ENCODE measurements at places on chromosomes 1 and 21. TPM values are rescaled to one million over a fixed set of nuclear protein-coding genes. Genes with fewer than 3 reads are reported as not detected.
A peak's percentile ranks its signal among the peaks of the same experiment; 100 is the strongest.

C8B gene
- total RNA-seq = not detected

LMX1A gene
- not detected for total RNA-seq

ZSWIM5 gene
- total RNA-seq = 4.4 TPM

ZNF697 gene
- 4.9 TPM for total RNA-seq

PACC1 gene
- total RNA-seq = not detected

OR2T2 gene
- not detected for total RNA-seq

TMPRSS3 gene
- 12.5 TPM for total RNA-seq

DNA sequence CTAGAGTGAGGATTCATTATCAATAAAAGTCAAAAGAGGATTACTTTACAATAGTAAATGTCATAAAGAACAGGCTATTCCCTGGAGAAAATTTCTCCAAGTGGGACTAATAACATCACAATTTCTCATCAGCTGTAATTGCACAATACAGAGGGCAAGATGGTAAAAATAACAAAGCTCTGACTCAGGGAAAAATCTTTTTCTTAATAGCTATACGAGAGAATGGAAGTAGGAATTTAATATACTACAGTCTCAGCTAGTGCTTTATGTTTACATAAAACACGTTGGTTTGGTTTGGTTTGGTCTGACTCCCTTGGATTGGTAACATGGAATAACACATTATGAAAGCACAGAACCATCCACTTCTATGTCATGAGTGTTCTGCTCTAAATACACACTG lies 397.6 kb downstream of the LRRIQ3 start:
- peaks cover 4% of the 10 kb centered on the region for H3K4me1 ChIP-seq
- H3K36me3 ChIP-seq = no peaks in the 10 kb centered on the region
- H3K27ac ChIP-seq = no peak overlapping the region
- no peak overlapping the region for H3K4me3 ChIP-seq
- no peaks in the 10 kb centered on the region for H3K27me3 ChIP-seq
- DNase-seq = no peak

DNA sequence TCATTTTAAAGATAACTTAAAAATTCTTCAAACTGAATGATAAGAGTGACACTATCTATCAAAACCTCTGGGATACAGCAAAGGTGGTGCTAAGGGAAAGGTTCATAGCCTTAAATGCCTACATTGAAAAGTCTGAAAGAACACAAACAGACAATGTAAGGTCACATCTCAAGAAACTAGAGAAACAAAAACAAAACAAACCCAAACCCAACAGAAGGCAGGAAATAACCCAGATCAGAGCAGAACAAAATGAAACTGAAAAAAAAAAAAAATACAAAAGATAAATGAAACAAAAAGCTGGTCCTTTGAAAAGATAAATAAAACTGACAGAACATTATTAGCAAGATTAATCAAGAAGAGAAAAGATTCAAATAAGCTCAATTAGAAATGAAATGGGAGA lies 6.8 kb downstream of the ODF2L start:
- no peaks in the 10 kb centered on the region for H3K36me3 ChIP-seq
- no peaks in the 10 kb centered on the region for H3K27me3 ChIP-seq
- no peaks in the 10 kb centered on the region for H3K4me1 ChIP-seq
- no peak overlapping the region for H3K27ac ChIP-seq

DNA sequence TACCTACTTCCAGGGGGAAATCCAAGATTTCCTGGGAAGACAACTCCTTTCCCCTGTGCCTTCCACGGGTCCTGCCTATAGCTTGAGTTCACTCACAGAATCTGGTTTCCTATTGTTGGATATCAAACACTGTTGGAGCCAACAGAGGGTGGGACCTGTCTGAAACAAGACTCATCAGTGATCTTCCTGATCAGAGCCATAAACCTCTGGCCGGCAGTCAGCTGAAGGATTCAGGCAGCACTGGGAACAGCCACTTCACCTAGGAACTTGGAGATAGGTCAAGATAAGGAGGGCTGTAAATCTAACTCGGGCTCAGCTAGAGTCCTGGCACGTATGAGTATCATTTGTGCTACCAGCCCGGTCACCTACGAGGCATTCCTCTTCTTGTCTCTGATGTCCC lies 23.3 kb downstream of the SH3BP5L start:
- no peak overlapping the region for H3K4me3 ChIP-seq
- H3K27me3 ChIP-seq = no peaks in the 10 kb centered on the region
- DNase-seq = no peak
- H3K27ac ChIP-seq = no peak overlapping the region
- no peaks in the 10 kb centered on the region for H3K36me3 ChIP-seq

DNA sequence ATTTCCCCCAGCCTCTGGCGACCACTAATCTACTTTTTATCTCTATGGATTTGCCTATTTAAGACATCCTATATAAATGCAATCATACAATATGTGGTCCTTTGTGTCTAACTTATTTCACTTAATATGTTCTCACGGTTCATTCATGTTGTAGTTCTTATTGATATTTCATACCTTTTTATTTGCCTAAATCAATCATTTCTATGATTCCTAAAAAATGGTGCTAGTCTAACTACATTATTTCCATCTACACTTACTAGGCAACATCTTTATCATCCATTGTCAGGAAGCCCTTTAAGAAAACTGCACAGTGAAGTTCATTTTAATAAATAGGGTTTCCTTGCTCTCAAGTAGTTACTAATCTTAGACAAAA lies 380 bp upstream of the FBXO28 start:
- H3K27me3 ChIP-seq = no peaks in the 10 kb centered on the region
- H3K4me3 ChIP-seq = peak overlapping the region; percentile 87
- H3K27ac ChIP-seq = peak overlapping the region; percentile 82
- H3K36me3 ChIP-seq = no peaks in the 10 kb centered on the region

DNA sequence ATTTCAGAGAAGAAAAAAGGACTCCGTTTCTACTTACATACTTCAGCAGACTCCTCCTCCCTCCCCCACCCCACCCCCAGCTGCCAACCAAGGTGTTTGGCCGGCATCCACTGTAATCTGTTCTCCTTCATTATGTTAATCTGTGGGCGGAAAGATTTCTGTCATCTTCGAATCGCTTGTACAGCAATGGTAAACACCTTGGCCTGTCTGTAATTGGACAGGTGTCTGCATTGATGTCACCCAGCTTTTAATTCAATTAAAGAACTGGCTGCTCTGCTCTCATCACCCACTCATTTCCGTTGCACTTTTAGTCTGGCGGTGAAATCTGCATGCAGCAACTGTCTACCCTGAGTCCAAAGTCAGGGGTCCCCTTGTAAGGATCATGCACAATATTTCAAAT lies 368.6 kb downstream of the USH2A start:
- no peak overlapping the region for H3K4me3 ChIP-seq
- H3K27ac ChIP-seq = no peak overlapping the region
- H3K36me3 ChIP-seq = no peaks in the 10 kb centered on the region
- H3K4me1 ChIP-seq = peaks cover 6% of the 10 kb centered on the region
- no peaks in the 10 kb centered on the region for H3K27me3 ChIP-seq
- no peak for DNase-seq

GRCh38 chr1:30036666-30037065 lies 686.7 kb downstream of the MATN1 start:
- H3K4me1 ChIP-seq = no peaks in the 10 kb centered on the region
- DNase-seq = no peak
- no peaks in the 10 kb centered on the region for H3K36me3 ChIP-seq
- no peak overlapping the region for H3K4me3 ChIP-seq

DNA sequence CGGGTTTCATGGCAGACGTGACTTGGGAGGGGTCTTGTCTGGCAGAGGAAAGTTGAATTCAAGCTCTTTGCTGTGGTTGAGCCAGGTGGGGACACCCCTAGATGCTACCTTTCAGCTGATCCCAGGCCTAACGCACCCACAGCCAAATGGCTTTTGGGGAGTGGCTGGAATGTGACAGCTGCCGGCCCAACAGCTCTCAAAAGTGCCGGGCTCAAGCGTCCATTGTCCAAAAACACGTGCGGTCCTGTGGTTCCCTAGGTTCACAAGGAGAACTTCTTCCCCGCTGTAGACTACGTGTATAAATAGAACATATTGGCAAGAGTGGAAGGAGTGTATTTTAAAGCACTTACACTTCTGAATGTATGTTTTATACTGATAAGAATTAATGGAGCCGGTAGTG lies 87.1 kb upstream of the ARHGEF16 start:
- DNase-seq = no peak
- H3K36me3 ChIP-seq = no peaks in the 10 kb centered on the region
- H3K27ac ChIP-seq = no peak overlapping the region
- peaks cover 19% of the 10 kb centered on the region for H3K4me1 ChIP-seq

DNA sequence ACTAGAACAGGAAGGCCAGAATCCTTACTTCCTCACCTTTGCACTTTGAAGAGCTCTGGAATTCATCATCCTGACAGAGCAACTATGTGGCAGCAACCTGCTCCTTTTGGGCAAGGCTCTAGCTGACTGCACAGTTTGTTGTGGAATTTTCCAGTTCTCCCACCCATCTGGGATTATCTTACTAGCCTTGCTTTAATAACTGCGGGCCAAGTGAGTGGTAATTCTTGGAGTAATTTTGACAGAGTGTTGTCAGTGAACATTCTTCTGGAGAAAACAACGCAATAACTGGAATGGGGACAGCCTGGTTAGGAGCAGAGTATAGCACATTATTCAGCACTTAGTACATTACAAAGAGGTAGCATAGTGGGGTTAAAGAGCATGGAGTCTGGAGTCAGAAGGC lies 75.3 kb downstream of the NTMT2 start:
- no peaks in the 10 kb centered on the region for H3K4me1 ChIP-seq
- H3K4me3 ChIP-seq = no peak overlapping the region
- H3K27me3 ChIP-seq = no peaks in the 10 kb centered on the region

GRCh38 chr1:177281901-177282300 lies 111.1 kb downstream of the BRINP2 start:
- H3K4me3 ChIP-seq = no peak overlapping the region
- no peaks in the 10 kb centered on the region for H3K4me1 ChIP-seq
- no peaks in the 10 kb centered on the region for H3K27me3 ChIP-seq
- DNase-seq = no peak
- no peak overlapping the region for H3K27ac ChIP-seq
- H3K36me3 ChIP-seq = no peaks in the 10 kb centered on the region

GRCh38 chr21:41869771-41870170 lies 9.4 kb downstream of the PRDM15 start:
- H3K4me1 ChIP-seq = peaks cover 16% of the 10 kb centered on the region
- no peak for DNase-seq
- H3K36me3 ChIP-seq = no peaks in the 10 kb centered on the region
- no peak overlapping the region for H3K4me3 ChIP-seq
- no peaks in the 10 kb centered on the region for H3K27me3 ChIP-seq

GRCh38 chr1:229058729-229059128 lies 212.2 kb upstream of the RAB4A start:
- H3K27ac ChIP-seq = no peak overlapping the region
- no peak overlapping the region for H3K4me3 ChIP-seq
- no peaks in the 10 kb centered on the region for H3K27me3 ChIP-seq
- DNase-seq = no peak
- no peaks in the 10 kb centered on the region for H3K36me3 ChIP-seq
- peaks cover 28% of the 10 kb centered on the region for H3K4me1 ChIP-seq

GRCh38 chr1:209598227-209598626 lies 14.7 kb downstream of the CAMK1G start:
- H3K36me3 ChIP-seq = no peaks in the 10 kb centered on the region
- no peaks in the 10 kb centered on the region for H3K27me3 ChIP-seq
- no peak overlapping the region for H3K4me3 ChIP-seq
- no peaks in the 10 kb centered on the region for H3K4me1 ChIP-seq
- H3K27ac ChIP-seq = no peak overlapping the region
- DNase-seq = no peak

- no peak overlapping the region for H3K27ac ChIP-seq
- no peak overlapping the region for H3K4me3 ChIP-seq
- H3K36me3 ChIP-seq = no peaks in the 10 kb centered on the region
- no peaks in the 10 kb centered on the region for H3K27me3 ChIP-seq
- DNase-seq = no peak
Measured at GRCh38 chr1:51520700-51521248, 1.7 kb upstream of the EPS15 start.
